Epithelial cell of prostate (primary cell): ENCODE measurements at places on chromosomes 2 and 18.

- no peak for DNase-seq
Observed at GRCh38 chr2:168167511-168168263, 79.7 kb downstream of the STK39 start.

GRCh38 chr2:10360850-10361588, 58.3 kb downstream of the HPCAL1 start:
- DNase-seq: no peak

DNA sequence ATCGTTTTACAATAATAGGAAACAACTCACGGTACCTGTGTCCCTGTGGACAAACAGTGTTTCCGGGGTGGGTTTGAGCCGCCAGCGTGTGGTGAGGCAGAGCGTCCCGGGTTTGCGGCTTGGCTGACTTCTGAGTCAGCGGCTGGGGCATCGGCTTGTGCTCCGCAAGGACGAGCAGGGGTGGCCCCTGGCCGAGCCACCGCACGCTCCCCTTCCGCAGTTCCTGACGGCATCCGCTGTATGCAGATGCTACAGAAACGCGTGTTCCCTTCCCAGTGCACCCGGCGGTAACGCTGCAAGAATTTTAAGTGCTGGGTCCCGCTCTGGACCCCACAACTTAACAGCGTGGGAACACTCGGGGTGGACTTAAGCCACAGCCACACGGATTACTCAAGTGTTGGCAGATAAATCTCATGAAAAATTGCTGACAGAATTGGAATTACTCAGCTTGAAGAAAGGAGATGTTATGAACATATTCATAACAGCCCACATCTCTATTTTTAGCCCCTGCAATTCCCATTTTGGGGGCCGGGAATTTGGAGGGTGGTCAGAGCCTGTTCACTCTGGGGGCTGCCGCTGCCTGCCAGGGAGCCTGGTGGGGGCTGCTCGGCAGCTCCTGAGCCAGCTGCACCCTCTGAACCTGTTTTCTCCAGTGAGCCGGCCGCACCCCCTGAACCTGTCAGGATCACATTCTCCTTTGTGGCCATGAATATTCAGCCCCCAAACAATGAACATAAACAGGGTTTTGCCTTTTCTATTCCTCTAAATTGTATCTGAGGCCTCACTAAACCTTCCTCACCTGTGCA, 12.6 kb upstream of the KCNG2 start:
- no peak for DNase-seq

DNA sequence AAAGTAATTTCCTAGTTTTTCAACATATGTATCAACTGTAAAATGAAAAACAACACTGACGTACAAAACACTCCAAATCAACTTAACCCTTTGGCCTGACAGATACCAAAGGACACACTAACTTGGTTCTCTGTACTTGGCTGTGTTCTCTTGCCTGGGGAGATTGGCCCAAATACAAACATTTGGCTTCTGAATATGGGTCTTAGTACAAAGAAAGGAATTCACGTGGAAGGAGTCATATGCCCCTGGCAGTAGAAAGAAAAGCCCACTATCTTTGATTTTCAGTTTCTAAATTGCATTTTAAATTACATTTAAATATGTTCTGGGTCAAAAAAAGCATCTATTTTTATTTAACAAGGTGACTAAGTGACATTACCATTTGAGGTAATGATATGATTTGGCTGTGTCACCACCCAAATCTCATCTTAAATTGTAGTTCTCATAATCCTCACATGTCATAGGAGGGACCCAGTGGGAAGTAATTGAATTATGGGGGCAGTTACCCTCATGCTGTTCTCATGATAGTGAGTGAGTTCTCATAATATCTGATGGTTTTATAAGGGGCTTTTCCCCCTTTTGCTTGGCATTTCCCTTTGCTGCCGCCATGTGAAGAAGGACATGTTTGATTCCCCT, 153.6 kb upstream of the CCDC195 start:
- DNase-seq: no peak

- DNase-seq: peak; percentile 87
Observed at GRCh38 chr18:49837889-49838288, 24.6 kb upstream of the ACAA2 start.

DNA sequence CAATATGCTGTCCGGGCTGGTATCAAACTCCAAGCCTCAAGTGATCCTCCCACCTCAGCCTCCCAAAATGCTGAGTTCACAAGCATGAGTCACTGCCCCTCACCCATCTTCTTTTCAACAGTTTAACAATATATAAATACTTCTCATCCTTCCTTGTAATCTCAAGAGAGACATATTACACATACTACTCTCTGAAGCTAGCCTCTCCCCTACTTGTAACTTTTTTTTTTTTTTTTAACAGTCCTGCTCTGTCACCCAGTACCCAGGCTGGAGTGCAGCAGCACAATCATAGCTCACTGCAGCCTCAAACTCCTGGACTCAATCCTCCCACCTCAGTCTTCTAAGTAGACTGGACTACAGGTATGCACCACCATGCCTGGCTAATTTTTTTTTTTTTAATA, 5.7 kb downstream of the GFPT1 start:
- no peak for DNase-seq

GRCh38 chr2:230779126-230779525, 66.5 kb downstream of the CAB39 start:
- no peak for DNase-seq

GRCh38 chr2:218387369-218388194, 5.5 kb downstream of the SLC11A1 start:
- no peak for DNase-seq

- DNase-seq: no peak
Observed at GRCh38 chr2:47697000-47697601, 85.8 kb upstream of the MSH6 start.

GRCh38 chr18:24200494-24201290, 61.8 kb downstream of the CABYR start:
- no peak for DNase-seq

DNA sequence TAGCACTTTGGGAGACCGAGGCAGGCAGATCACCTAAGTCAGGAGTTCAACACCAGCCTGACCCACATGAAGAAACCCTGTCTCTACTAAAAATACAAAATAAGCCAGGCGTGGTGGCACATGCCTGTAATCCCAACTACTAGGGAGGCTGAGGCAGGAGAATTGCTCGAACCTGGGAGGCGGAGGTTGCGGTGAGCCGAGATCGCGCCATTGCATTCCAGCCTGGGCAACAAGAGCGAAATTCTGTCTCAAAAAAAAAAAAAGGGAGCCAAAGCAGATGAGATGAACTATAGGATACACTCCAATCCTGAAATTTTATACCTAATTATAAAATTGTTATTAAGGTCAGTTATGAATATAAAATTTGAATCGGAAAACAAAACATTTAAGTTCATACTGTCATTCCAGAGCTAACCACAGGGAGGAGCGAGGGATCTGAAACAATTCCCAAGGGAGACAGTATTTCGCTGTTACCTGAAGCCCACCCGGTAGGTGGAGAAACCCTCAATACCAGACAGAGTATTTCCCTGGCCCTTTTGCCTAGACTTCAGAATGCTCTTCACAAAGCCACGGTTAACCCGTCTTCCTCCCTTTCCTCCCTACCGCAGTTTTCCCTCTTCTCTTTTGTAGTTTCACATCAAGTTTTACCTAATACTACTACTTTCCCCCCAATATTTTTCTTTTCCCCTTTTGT, 1.4 kb downstream of the PPM1G start:
- DNase-seq: no peak

DNA sequence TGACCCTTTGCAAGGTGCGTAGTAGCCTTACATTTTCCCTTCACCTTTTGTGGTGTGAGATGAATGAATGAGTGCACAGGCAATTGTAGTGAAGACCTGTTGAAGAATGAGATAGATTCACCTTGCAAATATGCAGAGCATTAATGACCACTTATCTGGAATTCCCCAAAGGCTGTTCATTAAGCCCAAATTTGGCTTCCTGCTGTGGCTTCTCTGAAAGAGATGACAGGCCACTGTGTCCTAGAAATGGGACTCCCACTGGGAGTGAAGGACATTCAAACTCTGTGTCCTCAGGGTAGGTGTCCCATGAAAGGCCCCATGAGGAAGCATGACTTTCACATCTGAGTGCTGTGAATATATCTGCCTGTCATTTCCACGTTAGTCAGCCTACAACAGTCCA, 1821.8 kb upstream of the PIK3C3 start:
- DNase-seq: no peak

DNA sequence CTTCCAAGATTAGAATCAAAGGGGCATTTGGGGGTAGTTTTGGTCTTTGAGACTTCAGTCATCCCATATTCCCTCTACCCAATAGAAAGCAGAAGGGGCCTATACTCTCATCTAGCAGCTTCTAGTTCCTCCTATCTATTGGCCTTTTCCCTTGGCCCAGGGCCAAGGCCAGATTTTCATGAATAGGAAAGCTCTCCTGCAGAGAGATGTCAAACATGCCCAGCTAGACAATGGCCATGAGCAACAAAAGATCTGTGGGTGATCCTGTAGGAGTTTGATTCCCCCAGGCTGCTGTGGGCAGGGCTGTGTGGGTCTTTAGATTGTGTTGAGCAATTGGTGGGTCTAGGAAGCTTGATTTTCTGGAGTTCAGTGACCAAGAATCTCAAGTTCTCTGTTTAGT, 2.9 kb upstream of the ADCYAP1 start:
- no peak for DNase-seq

GRCh38 chr2:47230418-47230817, 75.3 kb upstream of the STPG4 start:
- DNase-seq: no peak

GRCh38 chr2:208047840-208048239, 22.5 kb upstream of the PLEKHM3 start:
- no peak for DNase-seq

- no peak for DNase-seq
Observed at GRCh38 chr2:118686346-118686745, 161.1 kb downstream of the EN1 start.

- DNase-seq: no peak
Observed at GRCh38 chr18:63868546-63868945, 19.0 kb upstream of the SERPINB2 start.
